ENCODE measurements at places on chromosomes 11 and 22.

GRCh38 chr11:61709572-61709971 lies 29.4 kb downstream of the DAGLA start:
- DNase-seq = no peak

DNA sequence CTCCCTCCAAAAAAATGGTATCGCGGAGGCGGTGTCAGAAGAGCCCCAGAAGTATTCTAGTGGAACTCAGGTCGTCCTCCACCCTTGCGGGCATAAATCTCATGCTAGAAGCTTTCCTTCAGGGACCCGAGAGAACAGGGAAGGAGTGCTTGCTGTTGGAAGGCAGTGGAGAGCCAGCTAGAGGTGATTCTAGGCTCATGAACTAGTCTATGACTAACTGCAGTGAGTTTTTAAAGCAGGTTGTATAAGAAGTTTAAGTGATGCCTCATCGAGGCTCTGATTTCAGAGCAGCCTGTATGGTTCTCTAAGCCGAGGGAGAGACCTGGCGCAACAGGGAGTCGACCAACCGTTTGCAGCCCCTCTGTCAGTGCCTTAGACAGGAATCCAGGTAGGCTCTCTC lies 85.7 kb downstream of the TBC1D22A start:
- no peak for DNase-seq

DNA sequence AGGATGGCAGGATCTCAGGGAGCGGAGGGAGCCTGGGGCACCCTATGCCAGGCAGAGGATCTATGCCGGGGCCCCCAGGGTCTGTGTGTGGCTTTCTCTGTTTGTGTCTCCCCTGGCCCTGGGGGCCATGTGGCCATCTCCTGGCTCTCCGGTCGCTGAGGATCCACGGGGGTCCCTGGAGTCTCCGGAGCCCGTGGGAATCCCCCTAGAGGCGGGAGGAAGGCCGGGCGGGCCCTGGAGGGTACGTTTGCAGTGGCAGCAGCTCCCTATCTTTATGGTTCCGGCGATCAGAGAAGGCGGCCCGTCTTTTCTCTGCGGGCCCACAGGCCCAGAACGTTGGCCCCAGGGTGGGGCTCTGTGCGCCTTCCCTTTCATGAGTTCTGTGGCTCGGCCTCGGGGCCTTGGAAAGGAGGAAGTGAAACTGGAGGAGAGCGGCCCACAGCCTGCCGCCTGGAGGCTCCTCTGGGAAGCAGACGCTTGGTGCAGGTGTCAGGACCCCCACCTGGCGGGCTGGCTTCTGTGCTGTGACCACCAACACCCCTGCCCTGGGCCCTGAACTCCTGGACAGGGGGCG lies 82.1 kb downstream of the KCNQ1 start:
- DNase-seq = no peak

DNA sequence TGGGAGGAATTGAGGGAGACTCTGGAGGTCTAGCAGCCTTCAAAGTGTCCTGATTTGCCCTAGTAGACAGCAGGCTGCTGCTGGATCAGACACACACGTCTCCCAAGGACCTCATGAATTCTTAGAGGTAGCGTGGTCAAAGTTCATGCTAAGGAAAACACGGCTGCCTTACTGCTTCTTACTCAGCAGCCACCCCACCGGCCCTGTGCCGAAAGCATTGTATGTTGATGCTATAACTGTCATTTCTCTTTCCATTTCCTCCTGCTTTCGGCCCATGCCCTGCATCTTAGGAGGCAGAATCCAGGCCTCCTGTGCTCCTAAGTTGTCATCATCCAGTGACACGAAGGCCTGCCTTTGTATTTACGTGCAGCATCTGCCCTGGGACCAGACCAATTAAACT lies 10.5 kb upstream of the CCND1 start:
- DNase-seq = no peak

GRCh38 chr11:97637701-97638100 lies 1247.9 kb downstream of the JRKL start:
- DNase-seq = no peak

GRCh38 chr11:104390651-104391050 lies 226.7 kb upstream of the PDGFD start:
- DNase-seq = no peak

- no peak for DNase-seq
Measured at GRCh38 chr11:13378316-13378715, 84.7 kb downstream of the BTBD10 start.

- no peak for DNase-seq
Measured at GRCh38 chr11:120326228-120326627, 1.1 kb downstream of the TLCD5 start.
